Stimulated activated CD8-positive, alpha-beta memory T cell treated with anti-CD3 and anti-CD28 coated beads, Interleukin-2, amount 100 ng/mL, for 1 hour (primary cell): ENCODE measurements at places on chromosomes 2 and 18.

- DNase-seq = no peak
Measured at GRCh38 chr18:596288-596881, 403 bp upstream of the CLUL1 start.

GRCh38 chr2:28752631-28753376, 1.2 kb downstream of the PPP1CB start:
- DNase-seq = no peak

GRCh38 chr2:101718993-101719571, 21.6 kb downstream of the MAP4K4 start:
- no peak for DNase-seq

- no peak for DNase-seq
Measured at GRCh38 chr2:75054296-75054695, 95.9 kb downstream of the POLE4 start.

DNA sequence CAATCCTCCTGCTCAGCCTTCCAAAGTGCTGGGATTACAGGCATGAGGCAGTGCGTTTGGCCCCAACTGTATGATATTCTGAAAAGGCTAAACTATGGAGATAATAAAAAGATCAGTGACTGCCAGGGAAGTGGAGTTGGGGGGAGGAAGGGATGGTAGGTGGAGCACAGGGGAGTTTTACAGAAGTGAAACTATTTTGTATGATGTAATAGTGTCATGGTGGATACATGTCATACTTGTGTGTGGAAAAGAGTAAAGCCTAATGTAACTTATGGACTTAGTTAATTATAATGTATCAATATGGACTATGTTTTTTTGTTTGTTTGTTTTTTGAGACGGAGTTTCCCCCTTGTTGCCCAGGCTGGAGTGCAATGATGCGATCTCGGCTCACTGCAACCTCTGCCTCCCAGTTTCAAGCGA, 2.9 kb upstream of the GGCX start:
- DNase-seq = no peak

DNA sequence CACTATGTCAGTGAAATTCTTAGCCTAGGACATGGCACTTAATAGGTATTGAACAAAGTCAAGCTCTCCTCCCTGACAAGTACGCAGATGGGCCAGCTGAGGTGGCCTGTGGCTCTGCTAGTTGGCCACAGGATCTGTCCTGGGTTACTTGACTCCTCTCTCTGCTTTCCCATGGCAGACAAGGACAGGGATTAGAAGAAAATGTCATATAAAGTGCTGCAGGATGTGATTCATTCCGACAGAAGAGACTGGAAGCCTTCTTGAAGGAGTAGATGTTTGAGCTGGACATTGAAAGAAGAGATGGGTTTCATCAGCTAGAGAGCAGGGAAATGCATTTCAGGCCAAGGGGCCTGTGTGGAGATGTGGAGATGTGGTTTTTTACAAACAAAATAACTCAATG, 46.7 kb downstream of the SMAD7 start:
- no peak for DNase-seq

GRCh38 chr2:227153758-227154486, 10.1 kb downstream of the COL4A4 start:
- no peak for DNase-seq

DNA sequence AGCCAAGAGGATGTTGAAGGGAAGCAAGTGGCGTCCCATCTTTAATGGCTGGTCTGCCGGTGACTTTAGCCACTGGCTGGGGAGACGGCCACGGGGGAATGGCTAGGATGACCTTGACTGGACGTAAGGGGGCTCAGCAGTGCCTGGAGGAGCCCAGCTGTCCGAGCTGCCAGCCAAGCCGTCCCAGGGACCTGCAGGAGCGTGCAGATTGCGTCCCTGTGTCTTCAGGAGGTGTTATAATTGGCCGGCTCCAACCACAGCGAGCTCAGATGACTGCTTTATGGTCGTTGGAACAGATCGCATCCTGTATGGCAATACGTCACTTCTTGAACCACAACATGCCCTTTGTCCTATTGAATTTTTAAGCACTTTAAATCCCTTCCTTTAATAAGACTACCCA, 204.6 kb downstream of the EIPR1 start:
- DNase-seq = no peak

DNA sequence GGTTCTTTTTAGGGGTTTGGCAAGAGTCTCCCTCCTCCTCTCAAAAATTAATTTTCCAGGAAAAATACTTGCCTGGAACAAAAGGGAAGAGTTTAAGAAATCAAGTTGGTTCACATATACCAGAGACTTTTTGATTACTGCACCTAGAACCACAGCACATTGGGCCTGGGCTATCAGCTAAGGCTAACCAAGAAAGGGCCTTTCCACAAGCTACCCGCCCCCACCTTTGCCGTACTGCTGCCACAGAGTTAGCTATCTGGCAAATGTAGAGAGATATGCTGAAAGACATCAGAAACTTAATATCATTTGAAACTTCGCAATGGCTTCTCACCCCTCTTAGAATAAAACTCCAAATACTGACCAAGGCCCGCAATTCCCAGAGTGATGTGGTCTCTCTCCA, 76.9 kb downstream of the AAK1 start:
- DNase-seq = no peak

GRCh38 chr2:118832071-118832790, 15.2 kb downstream of the EN1 start:
- DNase-seq = no peak

GRCh38 chr18:64399566-64399965, 250.7 kb upstream of the LINC00305 start:
- DNase-seq = no peak

GRCh38 chr2:60066096-60066839, 487.2 kb downstream of the BCL11A start:
- no peak for DNase-seq

DNA sequence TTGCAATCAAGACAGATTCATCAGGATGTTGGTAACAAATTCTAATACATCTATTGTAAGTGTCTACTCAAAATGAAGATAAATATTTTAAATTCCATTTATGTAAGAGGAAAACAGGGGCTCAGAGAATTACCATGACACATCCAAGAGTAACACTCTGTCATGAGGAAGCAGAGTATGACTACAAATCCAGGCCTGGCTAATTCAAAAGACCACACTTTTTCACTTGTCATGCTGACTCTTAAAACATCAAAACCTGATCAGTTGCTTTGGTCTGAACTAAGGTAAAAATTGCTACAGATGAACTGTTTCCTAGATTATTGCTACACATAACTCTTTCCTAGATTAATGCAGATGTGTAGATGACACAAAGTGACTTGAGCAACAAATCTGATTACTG, 880.6 kb downstream of the TSN start:
- DNase-seq = no peak

- no peak for DNase-seq
Measured at GRCh38 chr2:190835303-190835930, 45.2 kb upstream of the GLS start.

DNA sequence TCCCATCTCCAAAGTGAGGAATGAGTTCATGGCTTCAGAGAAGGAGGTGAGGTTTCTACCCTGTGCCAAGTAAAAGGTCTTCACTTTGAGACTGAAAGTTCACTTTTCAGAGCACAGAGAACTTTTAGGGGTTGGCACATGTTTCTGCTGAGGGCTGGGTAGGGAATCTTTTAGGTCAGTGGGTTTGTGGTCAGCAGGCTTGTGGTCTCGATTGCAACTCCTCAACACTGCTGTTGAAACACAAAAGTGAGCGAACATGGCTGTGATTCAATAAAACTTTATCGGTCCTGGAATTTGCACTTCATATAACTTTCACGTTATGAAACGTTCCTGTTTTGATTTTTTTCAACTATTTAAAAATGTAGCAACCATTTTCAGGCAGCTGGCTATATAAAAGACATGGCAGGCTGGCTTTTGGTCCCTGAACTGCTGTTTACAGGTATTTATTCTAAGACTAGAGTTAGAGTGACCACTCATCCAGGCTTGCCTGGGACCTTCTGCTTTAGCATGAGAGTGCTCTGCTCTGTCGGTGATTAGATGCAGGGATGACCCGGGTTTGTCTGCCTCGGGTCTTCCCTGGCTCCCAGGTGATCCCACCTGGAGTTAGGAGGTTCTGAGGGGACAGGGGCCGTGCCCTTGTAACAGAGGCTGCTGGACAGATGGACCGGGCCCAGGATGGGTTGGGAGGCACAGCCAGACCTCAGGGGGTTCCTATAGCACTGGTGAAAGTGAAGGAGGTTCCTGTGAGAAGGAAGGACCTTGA, 62.7 kb upstream of the TAF1B start:
- DNase-seq = no peak

DNA sequence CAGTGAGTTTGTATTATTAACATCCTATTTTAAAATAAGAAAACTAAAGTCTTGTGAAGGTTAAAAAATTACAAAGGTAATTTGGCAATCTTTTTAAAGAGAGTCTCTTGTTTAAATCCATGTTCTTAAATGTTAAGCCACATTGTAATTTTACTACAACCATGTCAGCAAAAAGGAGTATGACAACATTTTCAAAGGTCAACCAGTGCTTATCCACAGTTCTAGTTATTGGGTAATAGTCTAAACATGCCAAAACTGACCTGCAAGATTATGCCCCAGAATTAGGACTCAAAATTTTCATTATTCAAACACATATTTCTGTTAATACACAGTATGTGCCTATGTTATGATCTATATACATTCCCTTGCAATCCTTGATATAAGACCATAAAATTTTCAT, 1312.6 kb upstream of the CHAC2 start:
- DNase-seq = no peak

DNA sequence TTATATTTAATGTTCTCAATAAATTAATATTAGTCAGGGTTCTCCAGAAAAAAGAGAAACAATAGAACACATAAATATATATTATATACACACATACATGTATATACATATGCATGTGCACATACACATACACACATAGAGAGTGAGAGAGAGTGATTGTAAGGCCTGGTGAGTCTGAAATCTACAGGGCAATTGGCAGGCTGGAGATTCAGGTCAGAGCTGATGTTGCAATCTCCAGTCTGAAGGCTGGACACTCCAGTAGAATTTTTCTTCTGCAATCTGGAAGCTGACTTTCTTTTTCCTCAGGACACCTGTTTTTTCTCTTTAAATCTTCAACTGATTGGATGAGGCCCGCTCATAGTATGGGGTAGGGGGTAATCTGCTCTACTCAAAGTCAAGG, 3.2 kb downstream of the TMEM182 start:
- no peak for DNase-seq

GRCh38 chr2:69089266-69089665, 76.3 kb downstream of the ANTXR1 start:
- DNase-seq = no peak

DNA sequence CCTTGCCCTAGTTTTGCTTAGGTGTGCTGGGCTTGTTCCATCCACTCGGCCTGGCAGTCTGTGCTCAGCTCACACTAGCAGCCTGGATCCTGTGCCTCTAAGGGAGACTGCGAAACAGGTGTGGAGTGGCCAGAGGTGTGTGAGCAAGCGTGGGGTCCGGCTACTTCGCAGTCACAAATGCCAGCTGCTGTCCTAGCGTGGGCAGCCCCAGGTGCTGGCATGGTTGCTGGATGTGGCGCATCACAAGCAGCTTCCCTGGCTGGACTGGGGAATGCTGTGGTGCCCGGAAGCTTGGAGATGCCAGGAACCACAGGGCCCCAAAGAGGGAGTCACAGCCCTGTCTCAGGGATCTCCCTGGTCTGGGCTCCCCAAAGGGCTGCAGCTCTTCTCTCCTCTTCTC, 119.0 kb upstream of the TMEFF2 start:
- no peak for DNase-seq

GRCh38 chr2:222950638-222951285, 89.9 kb downstream of the ACSL3 start:
- DNase-seq = no peak

DNA sequence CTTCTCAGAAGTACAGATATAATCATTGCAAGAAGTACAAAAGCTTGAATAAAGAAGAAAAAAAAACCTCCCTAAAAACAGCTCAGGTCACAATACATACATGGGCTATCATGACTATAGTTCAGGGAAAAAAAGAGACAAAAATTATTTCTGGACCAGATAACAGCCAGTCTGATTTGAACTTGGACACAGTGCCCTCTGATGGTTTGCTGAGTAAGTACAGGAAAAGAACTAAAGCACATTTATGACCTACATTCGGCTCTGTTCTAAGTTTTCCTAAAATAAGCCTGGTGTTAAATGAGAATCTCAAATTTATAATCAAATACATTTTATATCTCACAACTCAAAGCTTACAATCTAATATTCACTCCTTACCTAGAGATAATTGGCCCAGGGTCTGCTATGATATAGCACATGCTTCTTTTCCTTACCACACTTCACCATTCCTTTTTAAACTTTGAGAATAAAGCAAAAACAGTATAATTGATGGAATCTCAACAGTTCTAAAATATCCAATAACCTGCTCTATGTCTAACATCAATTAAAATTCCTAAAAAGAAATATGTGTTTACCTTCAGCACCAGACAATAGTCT, 81.1 kb downstream of the RAPH1 start:
- no peak for DNase-seq

DNA sequence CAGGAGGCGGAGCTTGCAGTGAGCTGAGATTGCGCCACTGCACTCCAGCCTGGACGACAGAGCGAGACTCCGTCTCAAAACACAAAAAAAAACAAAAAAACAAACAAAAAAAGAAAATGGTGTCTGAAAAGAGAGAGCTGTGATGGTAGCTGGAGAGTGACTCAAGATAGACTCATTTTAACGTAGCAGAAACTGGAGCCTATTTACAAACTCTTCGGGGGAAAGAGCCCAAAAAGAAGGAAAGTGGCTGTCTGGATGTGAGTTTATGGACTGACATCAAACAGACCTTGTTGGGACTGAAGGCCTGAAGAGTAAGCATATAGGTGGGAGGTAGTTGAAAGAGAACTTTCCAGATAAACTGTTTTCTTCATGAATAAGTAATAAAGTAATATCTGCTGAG, 51.8 kb downstream of the LIMS1 start:
- DNase-seq = no peak

- DNase-seq = no peak
Measured at GRCh38 chr18:57898506-57899124, 95.5 kb upstream of the ATP8B1 start.

GRCh38 chr18:38453880-38454279, 888.3 kb upstream of the CELF4 start:
- no peak for DNase-seq

- DNase-seq = no peak
Measured at GRCh38 chr2:85308896-85309555, 18.8 kb downstream of the TGOLN2 start.

DNA sequence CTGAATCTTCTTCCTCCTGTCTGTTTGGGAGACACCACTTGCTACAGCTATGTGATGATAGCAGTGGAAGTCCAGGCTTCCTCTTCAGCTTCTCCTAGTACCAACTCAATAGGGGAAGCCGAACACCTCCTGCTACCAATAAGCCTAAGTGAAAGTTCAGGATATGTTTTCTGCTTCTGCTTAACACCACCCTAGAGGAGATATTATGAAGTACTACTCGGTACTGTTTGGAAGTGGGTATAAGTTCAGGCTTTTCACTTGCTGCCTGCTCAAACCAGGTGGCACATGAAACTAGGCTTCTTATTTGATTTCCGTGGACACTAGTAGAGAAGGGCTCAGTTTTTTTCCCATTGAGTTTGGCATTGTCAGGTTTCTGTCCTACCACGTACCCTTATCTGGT, 99.8 kb downstream of the PTPN4 start:
- no peak for DNase-seq

DNA sequence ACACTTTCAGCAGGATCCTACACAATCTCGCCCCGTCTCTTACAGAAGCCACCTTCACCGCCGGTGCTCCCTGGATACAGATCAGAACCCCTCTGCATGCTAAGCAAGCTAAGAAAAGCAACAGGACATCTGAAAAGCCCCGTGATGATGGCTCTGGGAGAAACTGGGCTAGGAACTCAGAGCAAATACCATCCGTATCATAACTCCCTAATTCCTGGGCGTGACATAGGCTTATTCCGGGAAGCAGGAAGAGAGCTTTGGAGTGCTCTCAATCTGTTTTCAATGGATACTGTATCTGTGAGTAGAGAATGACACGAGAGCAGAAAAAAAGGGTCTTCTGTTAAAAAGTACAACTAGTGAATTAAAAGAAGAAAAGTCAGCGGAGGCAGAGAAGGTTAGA, 121.6 kb downstream of the SPP2 start:
- DNase-seq = no peak
